ENCODE measurements at places on chromosomes 3 and 15.

DNA sequence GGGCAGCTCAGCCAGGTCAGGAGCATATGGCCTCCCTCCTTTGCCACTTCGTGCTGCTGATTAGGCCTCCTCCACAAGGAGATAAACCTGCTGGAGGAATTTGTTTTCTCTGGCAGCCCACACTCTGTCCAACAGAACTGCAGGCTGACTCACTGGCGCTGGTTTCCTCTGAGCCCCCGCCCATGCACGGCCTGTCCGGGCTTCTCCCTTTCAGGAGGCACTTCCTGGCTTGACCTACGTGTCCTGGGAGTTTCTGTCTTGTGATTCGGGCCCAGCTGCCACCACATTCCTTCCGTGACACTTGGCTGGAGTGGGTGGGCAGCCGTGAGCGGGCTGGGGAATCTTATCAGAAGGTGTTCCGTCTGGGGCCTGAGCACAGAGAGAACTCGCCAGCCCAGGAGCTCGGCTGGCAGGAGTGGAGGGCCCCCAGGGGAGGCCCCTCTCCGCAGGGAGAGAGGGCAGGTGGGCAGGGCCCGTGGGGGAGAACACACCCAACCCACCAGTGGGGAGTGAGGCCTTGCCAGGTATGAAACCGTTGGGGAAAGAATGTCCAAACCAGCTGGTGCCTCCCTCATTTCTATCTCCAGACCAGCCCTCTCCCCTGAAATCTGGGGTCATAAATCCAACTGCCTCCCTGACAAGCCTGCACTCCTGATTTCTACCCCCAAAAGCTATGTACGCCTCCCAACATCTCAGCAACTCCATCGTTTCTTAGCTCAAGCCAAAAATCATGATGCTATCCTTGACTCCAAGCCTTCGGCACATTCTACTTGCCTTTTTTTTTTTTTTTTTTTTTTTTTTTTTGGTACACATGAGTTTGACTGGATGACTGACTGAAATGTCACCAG lies 110.6 kb upstream of the MEF2A start:
- DNase-seq: no peak

GRCh38 chr15:27123808-27124207 lies 152.8 kb downstream of the GABRG3 start:
- no peak for DNase-seq

- peak; percentile 16 for DNase-seq
These were observed 9.4 kb upstream of the CMSS1 start for GRCh38 chr3:99808163-99808794.

DNA sequence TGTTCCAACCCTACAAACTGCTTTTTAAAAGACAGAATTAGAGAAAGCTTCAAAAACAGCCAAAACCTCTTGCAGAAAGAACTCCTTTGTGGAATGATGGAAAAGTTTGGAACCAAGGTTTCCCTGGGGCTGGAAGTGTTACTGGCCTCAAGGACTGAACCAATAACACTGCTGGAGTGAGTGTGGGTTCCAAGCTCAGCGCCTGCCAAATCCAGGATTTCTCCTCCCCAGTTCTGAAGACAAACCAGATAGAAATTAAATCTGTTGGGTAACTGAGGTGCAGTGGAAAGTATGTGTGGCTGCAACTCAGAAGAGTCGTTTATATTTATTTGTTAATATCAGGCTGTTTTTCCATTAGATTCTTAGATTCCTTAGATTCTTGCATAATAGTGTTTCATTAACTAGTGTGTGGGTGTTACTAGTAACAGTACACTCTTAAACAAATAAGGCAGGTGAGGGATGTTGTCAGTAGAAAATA lies 66.5 kb upstream of the FNDC3B start:
- no peak for DNase-seq

Measured in activated T-helper 1 cell treated with anti-CD3 and anti-CD28 coated beads, Interleukin-2, amount 50 U/mL, for 16 hours (primary cell).